ENCODE measurements at places on chromosomes 13 and 19. TPM values are rescaled to one million over a fixed set of nuclear protein-coding genes. Genes with fewer than 3 reads are reported as not detected.

Gene PRR19
- 1.0 TPM for total RNA-seq

Gene OR7D2
- not detected for total RNA-seq

Gene C19orf18
- total RNA-seq: 2.4 TPM

Gene OXGR1
- not detected for total RNA-seq

Gene ZNF534
- total RNA-seq: not detected

Gene NAPSA
- 1.3 TPM for total RNA-seq

Gene MCEMP1
- total RNA-seq: not detected

Gene CPAMD8
- 3.5 TPM for total RNA-seq

Gene LILRA1
- not detected for total RNA-seq

Gene NRTN
- total RNA-seq: 0.17 TPM

Gene ARID3A
- 8.2 TPM for total RNA-seq

Gene GSX1
- not detected for total RNA-seq

Gene SYNGR4
- not detected for total RNA-seq

Gene ZNF724
- total RNA-seq: 8.3 TPM

Gene DCT
- total RNA-seq: not detected

Gene ASF1B
- total RNA-seq: 5.2 TPM

Gene C1QTNF9B
- not detected for total RNA-seq

Gene OR7C1
- total RNA-seq: not detected

Gene C19orf67
- total RNA-seq: not detected

Gene PSG6
- 1.2 TPM for total RNA-seq

Gene MZF1
- 21.5 TPM for total RNA-seq

Gene CYP2A7
- not detected for total RNA-seq

Gene KLHL1
- not detected for total RNA-seq

Gene NEK3
- total RNA-seq: 7.3 TPM

Gene ANKRD24
- 0.56 TPM for total RNA-seq

Gene CLEC17A
- not detected for total RNA-seq

Gene KIR3DL2
- not detected for total RNA-seq

Gene ZNF546
- total RNA-seq: 1.0 TPM

Gene ZNF225
- 4.6 TPM for total RNA-seq

Measured in mammary epithelial cell (primary cell).